Esophagus squamous epithelium (tissue), 5 donors: ENCODE measurements at places on chromosomes 3 and 15. TPM values are rescaled to one million over a fixed set of nuclear protein-coding genes. Genes with fewer than 3 reads are reported as not detected.

- no peaks in the 10 kb centered on the region for H3K27me3 ChIP-seq
- H3K4me3 ChIP-seq, result no peak overlapping the region
- peak overlapping the region; percentile 76 for H3K27ac ChIP-seq
- no peaks in the 10 kb centered on the region for H3K4me1 ChIP-seq
- no peak for DNase-seq
- H3K36me3 ChIP-seq, result no peaks in the 10 kb centered on the region
These were observed 128.2 kb downstream of the ADAMTS9 start for GRCh38 chr3:64559588-64559987.

DNA sequence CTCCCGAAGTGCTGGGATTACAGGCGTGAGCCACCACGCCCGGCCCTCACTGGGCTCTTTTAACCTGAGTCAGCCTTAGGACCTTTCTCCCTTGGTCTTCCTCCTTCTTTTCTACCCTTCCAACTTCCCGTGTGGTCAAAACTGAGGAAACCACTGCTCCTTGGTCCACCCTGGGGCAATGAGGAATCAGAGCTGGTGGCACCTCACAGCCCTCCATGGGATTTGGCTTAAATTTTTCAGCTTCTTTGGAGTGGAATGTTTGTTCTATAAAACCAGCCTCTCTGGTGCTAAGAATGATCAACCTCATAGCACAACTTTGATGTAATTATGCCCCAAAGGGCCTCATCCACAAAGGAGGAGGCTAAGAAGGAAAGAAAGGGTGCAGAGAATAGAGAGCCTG is 76.6 kb upstream of the CFAP20DC start:
- no peaks in the 10 kb centered on the region for H3K36me3 ChIP-seq
- no peak for DNase-seq
- H3K4me1 ChIP-seq, result peaks cover 12% of the 10 kb centered on the region
- no peaks in the 10 kb centered on the region for H3K27me3 ChIP-seq

The TIPIN gene
- total RNA-seq, result 7.2 TPM

DNA sequence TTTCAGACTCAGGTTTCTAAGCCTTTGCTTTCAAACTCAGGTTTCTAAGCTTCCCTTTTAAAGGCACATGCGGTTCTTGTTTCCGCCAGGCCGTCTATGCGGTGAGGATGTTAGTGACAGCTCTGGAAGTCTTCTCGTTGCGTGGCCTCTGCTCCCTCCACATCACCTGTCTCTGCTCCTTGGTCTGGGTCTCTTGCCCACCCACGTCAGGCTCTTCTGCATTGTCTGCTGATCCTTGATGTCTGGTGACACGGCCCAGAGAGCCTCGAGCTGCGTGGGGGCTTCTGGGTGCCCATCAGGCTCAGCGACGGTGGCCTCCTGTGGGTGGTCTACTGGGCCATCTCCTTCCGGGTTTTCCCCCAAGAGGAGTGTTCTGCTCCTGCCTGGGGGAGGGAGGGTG is 30.5 kb downstream of the KLF13 start:
- no peak overlapping the region for H3K4me3 ChIP-seq
- no peaks in the 10 kb centered on the region for H3K27me3 ChIP-seq
- DNase-seq, result no peak
- H3K27ac ChIP-seq, result peak overlapping the region; percentile 11

GRCh38 chr15:85047271-85047948 is 65.8 kb downstream of the PDE8A start:
- no peak overlapping the region for H3K27ac ChIP-seq
- no peaks in the 10 kb centered on the region for H3K4me1 ChIP-seq
- H3K27me3 ChIP-seq, result no peaks in the 10 kb centered on the region
- H3K36me3 ChIP-seq, result no peaks in the 10 kb centered on the region

GRCh38 chr15:63967616-63968015 is 78.7 kb downstream of the DAPK2 start:
- no peaks in the 10 kb centered on the region for H3K36me3 ChIP-seq
- no peak overlapping the region for H3K4me3 ChIP-seq
- no peak for DNase-seq
- no peak overlapping the region for H3K27ac ChIP-seq

DNA sequence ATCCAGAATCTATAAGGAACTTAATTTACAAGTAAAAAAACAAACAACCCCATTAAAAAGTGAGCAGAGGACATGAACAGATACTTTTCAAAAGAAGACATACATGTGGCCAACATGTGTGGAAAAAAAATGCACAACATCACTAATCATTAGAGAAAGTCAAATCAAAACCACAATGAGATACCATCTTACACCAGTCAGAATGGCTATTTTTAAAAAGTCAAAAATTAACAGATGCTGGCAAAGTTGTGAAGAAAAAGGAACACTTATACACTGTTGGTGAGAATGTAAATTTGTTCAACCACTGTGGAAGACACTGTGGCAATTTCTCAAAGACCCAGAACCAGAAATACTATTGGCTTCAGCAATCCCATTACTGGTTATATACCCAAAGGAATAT is 830.0 kb upstream of the ALCAM start:
- H3K4me1 ChIP-seq, result no peaks in the 10 kb centered on the region
- no peak overlapping the region for H3K4me3 ChIP-seq
- H3K27me3 ChIP-seq, result no peaks in the 10 kb centered on the region

- H3K27me3 ChIP-seq, result no peaks in the 10 kb centered on the region
- H3K27ac ChIP-seq, result no peak overlapping the region
- no peak overlapping the region for H3K4me3 ChIP-seq
These were observed 37.0 kb downstream of the GMNC start for GRCh38 chr3:190825386-190826016.

GRCh38 chr3:177468331-177468730 is 271.0 kb upstream of the TBL1XR1 start:
- H3K27me3 ChIP-seq, result no peaks in the 10 kb centered on the region
- no peaks in the 10 kb centered on the region for H3K4me1 ChIP-seq
- DNase-seq, result no peak
- H3K27ac ChIP-seq, result no peak overlapping the region

DNA sequence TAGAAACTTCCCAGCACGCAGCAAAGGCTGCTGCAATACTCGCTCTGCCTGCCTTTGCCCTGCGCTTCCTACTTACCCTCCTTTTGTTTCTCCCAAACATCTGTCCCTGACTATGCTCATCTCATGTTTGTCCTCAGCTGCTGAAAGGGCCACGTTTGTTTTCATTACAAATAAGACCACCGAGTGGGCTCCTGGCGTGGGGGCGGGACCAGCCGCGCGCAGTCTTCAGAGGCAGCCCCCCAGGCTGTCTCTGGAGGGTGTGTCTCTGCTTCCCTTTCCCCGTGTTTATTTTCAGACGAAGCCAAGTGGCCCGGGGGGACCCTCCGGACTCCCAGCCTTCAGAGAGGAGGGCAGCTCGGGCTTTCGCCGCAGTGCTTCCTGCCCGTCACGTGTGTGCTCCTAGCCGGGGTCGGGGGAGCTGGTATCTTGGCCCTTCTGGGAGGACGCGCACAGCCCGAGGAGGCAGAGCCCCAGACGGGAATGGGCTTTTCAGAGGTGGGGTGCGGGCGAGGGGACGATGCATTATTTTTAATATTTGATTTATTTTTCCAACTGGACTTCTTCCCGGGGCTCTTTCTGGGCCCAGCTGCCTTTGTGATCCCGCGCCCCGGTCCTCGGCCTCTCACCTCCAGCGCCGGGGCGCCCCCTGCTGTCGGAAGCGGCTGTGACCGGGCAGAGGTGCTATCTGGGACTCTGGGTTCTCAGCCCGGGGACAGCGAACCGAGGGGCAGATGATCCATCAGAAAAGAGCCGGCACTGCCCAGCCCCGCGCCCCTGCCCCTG is 70.0 kb upstream of the CGNL1 start:
- peaks cover 8% of the 10 kb centered on the region for H3K4me1 ChIP-seq
- no peaks in the 10 kb centered on the region for H3K27me3 ChIP-seq
- peak overlapping the region; percentile 16 for H3K27ac ChIP-seq
- no peaks in the 10 kb centered on the region for H3K36me3 ChIP-seq
- DNase-seq, result peak; percentile 35

GRCh38 chr3:168081856-168082255 is 13.9 kb downstream of the GOLIM4 start:
- H3K4me3 ChIP-seq, result no peak overlapping the region
- H3K27me3 ChIP-seq, result no peaks in the 10 kb centered on the region
- H3K27ac ChIP-seq, result no peak overlapping the region
- peaks cover 5% of the 10 kb centered on the region for H3K4me1 ChIP-seq
- DNase-seq, result no peak
